SK-N-SH treated with all-trans-retinoic acid at 6 μM for 48 hours (cell line): ENCODE measurements at places on chromosomes 13 and 19.
A peak's percentile ranks its signal among the peaks of the same experiment; 100 is the strongest.

- ATAC-seq: no peak
Measured at GRCh38 chr13:22837980-22838647, 342.7 kb upstream of the SGCG start.

GRCh38 chr13:26943748-26944147 lies 183.2 kb upstream of the GPR12 start:
- ATAC-seq: no peak

- no peak for ATAC-seq
Measured at GRCh38 chr13:29886446-29886845, 36.0 kb upstream of the UBL3 start.

DNA sequence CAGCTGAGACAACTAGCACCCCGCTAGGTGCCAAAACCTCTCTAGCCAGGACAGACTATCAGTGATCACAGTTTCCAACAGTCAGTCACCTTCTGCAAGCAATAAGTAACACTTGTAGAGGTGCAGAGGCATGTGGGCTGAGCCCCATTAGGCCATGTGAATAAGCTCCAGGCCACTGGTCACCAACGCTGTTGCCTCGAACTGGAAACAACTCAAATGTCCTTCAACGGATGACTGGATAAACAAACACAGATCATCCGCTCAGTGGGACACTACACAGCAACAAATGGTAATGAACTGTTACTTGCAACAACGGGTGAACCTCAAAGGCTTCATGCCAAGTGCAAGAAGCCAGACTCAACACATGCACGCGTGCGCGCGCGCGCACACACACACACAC lies 27.5 kb upstream of the TMEM160 start:
- ATAC-seq: no peak

- ATAC-seq: no peak
Measured at GRCh38 chr19:40632311-40633036, 31.3 kb downstream of the LTBP4 start.

- no peak for ATAC-seq
Measured at GRCh38 chr19:6683971-6684370, 14.0 kb upstream of the TNFSF14 start.

DNA sequence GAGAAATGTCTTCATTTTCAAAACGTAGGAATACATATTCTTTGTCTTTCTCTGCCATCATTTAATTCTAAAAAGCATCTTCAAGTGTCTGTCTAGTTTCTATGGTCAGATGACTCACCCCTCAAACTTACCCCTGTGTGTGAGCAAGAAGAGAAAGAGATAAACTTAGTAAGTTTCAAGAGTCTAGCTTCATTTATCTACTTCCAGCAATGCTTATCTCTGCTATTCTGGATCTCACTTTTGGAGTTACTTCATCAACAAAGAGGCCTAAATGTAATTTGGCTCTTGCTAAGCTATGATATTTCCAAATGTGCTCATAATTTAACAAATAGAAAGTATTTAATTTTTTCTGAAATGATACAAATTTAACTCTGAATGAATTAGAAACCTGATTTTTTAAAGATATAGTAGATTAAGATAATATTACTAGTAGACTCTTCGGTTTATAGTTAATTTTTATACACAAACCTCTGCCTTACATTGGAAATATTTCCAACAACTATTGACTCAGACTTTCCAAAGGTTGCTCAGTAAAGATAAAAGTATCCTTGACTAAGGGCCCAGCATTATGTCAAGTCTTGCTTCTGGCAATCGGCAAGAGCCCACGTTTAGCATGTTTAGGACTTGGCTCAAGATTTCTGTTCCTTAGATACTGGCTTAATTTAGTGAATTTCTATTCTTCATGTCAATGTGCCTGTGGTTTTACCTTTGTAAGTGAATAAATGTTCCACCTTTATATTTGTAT lies 1511.0 kb upstream of the SLC10A2 start:
- no peak for ATAC-seq

DNA sequence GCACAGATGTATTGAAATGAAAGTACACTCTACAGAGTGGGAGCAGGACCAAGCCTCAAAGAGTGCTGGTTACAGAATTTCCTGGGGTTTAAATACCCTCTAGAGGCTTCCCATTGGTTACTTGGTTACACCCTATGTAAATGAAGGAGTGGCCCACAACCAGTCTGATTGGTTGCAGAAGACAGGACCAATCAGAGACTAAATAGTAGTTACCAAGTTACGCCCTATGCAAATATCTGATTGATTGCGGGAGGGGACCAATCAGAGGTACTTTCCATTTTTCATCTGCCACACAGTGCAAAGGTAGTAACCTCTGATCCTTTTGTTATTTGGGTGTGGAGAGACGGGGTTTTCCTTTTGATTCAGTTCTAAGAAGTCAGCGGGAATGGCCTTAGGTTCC lies 5.5 kb upstream of the ZFP82 start:
- no peak for ATAC-seq

DNA sequence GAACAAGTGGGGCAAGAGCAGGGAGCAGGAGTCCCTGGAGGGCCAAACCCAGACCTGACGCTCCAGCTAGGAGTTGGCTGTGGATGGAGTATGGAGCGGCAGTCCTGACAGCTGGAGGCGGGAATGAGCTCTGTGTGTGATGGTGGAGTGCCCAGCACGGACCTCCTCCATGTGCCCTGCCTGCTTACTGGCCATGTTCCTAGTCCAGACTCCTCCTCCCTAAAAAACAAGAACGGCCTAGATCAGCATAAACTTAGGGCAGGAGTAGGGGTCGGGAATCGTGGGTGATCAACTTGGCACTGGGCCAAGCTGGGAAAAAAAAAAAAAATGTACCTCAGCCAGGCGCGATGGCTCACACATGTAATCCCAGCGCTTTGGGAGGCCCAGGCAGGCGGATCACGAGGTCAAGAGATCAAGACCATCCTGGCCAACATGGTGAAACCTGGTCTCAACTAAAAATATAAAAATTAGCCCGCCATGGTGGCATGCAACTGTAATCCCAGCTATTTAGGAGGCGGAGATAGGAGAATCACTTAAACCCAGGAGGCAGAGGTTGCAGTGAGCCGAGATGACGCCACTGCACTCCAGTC lies 29.5 kb downstream of the LTBP4 start:
- no peak for ATAC-seq

- no peak for ATAC-seq
Measured at GRCh38 chr19:28289295-28290063, 923.5 kb downstream of the UQCRFS1 start.

DNA sequence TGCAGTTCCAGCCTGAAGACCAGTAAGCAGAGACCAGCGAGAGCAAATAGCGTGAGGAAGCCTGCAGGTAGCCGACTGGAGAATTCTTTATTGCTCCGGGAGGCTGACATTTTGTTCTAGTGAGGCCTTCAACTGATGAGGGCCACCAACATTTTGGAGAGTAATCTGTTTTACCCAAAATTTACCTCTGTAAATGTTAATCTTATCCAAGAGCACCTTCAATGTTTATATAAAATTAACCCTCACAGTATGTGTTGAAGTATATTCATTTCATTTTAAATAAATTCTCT lies 546.4 kb upstream of the SLITRK5 start:
- no peak for ATAC-seq

- ATAC-seq: no peak
Measured at GRCh38 chr13:36696410-36697010, 22.7 kb downstream of the SERTM1 start.

DNA sequence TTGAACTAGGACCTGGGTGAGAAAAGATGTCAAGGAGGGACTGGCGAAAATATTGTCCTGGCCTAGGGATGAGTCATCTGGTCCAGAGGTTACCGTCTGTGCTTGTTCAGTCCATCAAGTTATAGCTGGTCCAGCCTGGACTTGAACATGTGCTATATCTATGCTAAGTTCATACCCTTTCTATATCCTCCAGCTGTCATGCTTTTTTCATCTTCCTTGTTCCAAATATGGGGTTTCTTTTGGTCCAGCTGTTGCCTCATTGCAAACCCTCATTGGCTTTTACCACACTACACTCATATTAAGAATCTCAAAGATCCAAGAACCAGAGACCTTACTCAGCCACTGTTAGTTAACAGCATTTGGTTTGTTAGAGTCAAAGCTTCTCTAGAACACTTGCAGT lies 19.1 kb upstream of the KLF12 start:
- ATAC-seq: no peak

DNA sequence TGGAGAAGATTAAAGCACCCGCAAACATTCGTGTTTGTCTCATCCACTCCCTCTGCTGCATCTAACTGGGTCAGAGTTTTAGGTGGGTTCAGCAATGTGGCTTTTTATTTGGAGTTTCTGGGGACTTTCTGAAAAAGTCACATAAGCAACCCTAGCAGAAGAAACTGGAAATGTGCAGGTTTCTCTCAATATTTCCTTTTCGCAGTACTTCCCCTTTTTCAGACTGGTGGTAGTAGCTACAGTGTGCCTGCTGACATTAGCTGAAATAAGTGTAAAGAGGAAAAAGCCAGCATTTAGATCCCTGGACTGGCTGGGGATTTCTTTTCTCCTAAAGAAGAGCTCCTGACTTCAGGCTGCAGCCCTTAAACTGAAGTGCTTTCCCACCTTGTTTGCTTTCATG lies 15.9 kb upstream of the OLFM4 start:
- no peak for ATAC-seq

DNA sequence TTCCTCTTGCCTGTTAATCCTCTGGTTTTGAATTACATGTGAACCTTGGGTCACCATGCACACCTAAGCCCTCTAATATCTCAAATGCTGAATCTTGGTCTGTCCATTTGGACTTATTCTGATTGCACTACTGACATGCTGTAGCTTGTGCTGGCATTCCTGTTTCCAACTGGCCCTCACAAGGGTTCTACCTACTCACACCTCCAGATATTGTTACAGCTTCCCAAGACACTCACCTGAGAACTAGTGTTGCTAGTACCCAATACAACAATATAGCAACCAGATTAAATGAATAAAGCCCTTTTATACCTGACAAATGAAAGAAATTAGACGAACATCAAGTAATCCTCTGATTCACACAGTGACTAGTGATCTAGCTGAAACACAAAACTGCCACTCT lies 16.6 kb downstream of the TEX30 start:
- ATAC-seq: no peak

GRCh38 chr19:11964858-11965645 lies at the start of gene ZNF763:
Gene ZNF763, plus strand, starts transcription at chr19:11965040. Its CDS starts 169 bp downstream, at chr19:11965209.
- peak; percentile 96 for ATAC-seq

DNA sequence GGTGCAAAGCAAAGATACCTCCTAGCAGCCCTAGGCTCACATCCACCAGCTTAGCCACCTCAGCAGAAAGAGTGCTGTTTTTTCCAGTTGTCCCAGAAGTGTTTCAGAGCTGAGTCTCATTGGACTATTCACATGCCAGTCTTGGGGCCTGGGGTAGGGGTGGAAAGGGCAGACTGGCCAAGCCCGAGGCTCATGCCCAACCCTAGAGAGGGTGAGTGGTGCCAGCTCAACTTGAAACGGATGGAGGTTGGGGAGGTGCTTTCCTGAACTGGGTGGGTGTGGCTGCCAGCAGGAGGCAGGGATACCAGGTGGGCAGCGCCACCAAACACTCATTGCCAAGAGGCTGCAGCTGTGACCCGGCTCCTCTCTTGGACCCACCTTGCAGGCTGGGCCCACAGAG lies 116.9 kb downstream of the DPF1 start:
- no peak for ATAC-seq

GRCh38 chr19:799076-799881 lies 2.0 kb downstream of the PTBP1 start:
- peak; percentile 4; the same call in 1 of the 3 replicates for ATAC-seq

- ATAC-seq: no peak
Measured at GRCh38 chr19:3196064-3196932, 10.6 kb downstream of the NCLN start.

DNA sequence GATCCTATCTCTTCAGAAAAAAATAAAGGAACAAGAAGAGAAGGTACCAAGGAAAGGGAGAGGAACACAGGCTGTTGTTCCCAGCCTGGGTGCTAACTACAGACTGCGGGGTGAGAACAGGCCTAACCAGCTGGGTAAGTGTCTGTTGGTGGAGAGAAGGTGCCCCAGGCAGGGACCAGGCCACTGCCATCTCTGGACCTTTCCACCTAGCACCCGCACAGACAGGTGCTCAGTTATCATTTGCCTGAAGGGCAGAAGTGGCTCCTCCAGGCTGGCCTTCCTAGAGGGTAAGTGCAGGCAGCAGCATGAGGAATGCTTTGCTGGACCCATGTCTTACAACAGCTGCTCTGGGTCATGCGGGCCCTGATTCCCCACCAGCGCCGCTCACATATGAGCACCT lies 10.1 kb downstream of the DNMT1 start:
- no peak for ATAC-seq

DNA sequence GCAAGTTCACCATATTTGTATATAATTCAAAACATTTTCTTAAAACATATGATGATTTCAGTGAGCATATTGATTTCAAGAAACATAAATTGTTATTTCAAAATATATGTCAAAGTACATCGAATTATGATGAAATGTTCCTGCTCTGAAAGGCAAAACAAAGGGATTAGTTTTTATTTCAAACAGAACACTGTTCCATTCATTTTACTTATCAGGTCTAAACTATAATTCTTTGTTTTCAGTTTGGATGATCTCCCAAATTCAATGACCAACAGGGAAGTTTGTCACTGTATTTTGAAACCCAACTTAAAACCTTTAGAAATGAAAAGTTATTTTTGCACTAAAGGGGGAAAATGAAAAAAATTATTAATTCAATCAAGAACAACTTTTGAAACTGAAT lies 610.2 kb downstream of the SLITRK1 start:
- no peak for ATAC-seq

- no peak for ATAC-seq
Measured at GRCh38 chr13:56886398-56886797, 254.3 kb upstream of the PRR20A start.

DNA sequence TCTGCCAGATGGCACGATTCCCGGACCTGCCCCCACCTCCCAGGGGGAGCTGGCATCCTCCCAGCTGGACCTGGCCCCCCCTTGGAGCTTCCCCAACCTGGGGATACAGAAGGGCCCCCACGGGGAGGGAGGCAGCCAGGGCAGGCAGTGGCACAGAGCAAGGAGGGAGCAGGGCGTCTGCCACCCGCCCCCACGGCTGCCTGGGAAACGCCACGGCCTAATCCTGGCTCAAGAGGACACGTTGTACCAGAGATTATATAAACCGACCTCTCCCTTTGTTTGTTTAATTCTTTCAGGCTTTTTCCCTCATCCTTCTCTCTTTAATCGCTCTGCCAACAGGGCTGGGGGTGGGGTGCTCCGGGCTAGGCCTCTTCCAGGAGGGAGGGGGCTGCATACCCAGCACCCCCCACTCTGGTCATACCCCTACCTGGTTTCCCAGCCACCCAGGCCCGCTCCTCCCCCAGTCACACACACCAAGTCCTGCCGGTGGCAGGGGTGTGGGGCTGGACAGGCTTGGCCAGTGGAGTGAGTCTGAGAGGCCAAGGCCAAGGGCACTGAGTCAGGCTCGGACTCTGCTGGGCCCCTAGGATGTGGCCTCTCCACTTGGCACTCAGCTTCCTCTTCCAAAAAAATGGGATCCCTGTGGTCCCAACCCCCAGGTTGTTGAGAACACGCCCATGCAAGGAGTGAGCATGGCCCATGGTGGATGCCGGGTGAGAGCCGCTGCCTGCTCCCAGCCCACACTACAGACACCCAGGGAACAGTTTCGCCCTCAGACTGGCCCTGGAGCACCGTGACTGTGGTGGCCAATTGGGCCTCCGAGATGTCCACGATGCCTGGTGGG lies 29.5 kb upstream of the NFIC start:
- peak; percentile 81 for ATAC-seq

- ATAC-seq: no peak
Measured at GRCh38 chr19:9823816-9824215, 3.9 kb upstream of the UBL5 start.

- ATAC-seq: no peak
Measured at GRCh38 chr19:6350688-6351087, 10.6 kb upstream of the CLPP start.

- ATAC-seq: no peak
Measured at GRCh38 chr19:31513841-31514240, 164.6 kb upstream of the TSHZ3 start.

GRCh38 chr19:6890401-6890913 lies 3.1 kb downstream of the ADGRE1 start:
- ATAC-seq: no peak
